Right lobe of liver (tissue), 6 donors: ENCODE measurements at places on chromosomes 6 and 20. TPM values are rescaled to one million over a fixed set of nuclear protein-coding genes. Genes with fewer than 3 reads are reported as not detected.
A peak's percentile ranks its signal among the peaks of the same experiment; 100 is the strongest.

KHDRBS2 gene
- not detected for total RNA-seq

DNA sequence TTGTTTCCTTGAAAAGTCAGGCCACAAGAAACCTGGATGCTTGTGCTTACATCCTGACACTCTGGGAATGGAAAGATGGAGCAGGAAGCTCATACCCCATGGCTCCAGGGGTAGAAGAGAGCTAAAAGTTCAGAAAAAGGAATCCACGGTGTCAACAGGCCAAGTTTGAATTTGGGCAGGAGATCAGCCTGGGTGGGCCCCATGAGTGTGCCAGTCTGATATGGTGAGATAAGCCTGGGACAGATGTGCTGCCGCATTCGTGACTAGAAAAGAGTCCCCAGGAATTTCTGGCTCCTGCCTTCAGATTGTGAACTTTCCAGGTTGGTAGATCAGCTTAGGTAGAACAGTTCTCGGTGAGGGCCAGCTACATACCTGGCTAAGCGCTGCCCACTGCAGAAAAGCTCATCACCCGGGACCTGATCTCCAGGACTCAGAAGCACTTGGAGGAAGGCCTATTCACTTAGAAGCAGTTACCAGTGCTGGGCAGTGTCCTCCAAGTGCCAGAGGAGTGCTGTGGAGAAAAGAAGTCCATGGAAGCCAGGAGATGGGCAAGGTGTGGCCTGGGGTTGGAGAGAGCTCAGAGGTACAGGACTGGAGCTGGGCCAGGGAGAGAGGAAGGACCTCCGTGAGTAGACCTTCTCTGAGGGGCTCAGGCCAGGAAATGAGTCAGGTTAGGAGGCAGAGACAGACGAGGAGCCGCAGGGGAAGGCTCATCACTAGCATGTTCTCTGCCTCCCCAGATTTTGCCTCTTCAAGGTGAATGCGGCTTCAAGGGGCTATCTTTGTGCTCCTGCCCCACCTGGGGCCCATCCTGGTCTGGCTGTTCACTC, at the start of gene TSPO2:
Gene TSPO2, plus strand, starts transcription at position 242 of the 830 bp plus-strand sequence. Its CDS starts 519 bp downstream, at position 761.
- H3K4me3 ChIP-seq, result no peak within 1 kb of the TSS
- no peaks in the 10 kb centered on the region for H3K27me3 ChIP-seq
- DNase-seq, result no peak
- H3K4me1 ChIP-seq, result no peaks in the 10 kb centered on the region

SFTA2 gene
- not detected for total RNA-seq

AKAP12 gene
- total RNA-seq, result 27.0 TPM

GRCh38 chr6:89323511-89323971, 8.4 kb upstream of the GABRR2 start:
- H3K36me3 ChIP-seq, result peaks cover 4% of the 10 kb centered on the region
- H3K4me1 ChIP-seq, result no peaks in the 10 kb centered on the region
- H3K27me3 ChIP-seq, result no peaks in the 10 kb centered on the region
- no peak overlapping the region for H3K4me3 ChIP-seq

- no peak for DNase-seq
- H3K27me3 ChIP-seq, result no peaks in the 10 kb centered on the region
- no peaks in the 10 kb centered on the region for H3K36me3 ChIP-seq
- H3K27ac ChIP-seq, result no peak overlapping the region
- H3K4me3 ChIP-seq, result no peak overlapping the region
- no peaks in the 10 kb centered on the region for H3K4me1 ChIP-seq
Measured at GRCh38 chr6:5967594-5967993, 39.1 kb downstream of the NRN1 start.

GRCh38 chr6:46323312-46323965, 152.7 kb upstream of the ENPP5 start:
- no peaks in the 10 kb centered on the region for H3K27me3 ChIP-seq
- no peaks in the 10 kb centered on the region for H3K36me3 ChIP-seq
- H3K4me3 ChIP-seq, result no peak overlapping the region
- no peaks in the 10 kb centered on the region for H3K4me1 ChIP-seq
- no peak overlapping the region for H3K27ac ChIP-seq

DNA sequence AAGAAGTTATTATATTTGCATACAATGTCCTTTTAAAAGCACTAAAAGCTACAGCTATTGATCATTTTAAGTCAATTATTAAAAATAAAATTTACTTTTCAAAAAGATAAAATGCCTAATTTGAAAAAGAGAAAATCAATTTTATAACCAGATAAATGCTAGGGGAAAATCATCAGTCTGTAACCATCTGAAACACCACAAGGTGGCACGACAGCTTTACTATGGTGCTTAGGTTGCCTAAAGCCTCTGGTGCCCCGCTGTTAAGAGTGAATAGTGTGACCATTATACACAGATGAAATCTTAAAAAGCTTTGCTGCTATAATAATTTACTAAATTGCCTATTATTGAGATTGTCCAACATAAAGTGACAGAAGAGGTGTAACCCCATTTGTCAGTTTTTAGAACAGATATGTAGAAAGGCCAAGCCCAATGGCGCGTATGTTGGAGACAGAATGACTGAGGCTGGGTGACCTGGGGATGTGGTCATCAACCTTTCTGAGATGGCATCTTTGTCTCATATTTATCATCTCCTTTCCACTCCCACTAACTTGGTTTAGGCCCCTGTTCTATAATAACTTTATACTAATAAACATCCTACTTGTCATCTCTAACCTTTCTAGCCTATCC, 100.8 kb downstream of the MOXD1 start:
- no peaks in the 10 kb centered on the region for H3K27me3 ChIP-seq
- H3K4me1 ChIP-seq, result no peaks in the 10 kb centered on the region
- no peak overlapping the region for H3K27ac ChIP-seq
- H3K4me3 ChIP-seq, result no peak overlapping the region

DNA sequence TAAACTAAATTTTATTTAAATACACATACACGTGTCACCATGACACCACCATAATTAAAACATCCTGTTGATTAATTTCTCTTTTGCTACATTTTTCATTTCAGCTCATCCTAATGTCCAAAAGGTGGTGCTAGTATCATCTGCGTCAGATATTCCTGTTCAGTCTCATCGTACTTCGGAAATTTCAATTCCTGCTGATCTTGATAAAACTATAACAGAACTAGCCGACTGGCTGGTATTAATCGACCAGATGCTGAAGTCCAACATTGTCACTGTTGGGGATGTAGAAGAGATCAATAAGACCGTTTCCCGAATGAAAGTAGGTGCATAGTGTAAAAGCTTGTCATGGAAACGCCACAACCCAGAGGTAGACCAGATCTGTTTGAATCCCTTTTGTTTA, 263.4 kb downstream of the UTRN start:
- no peak overlapping the region for H3K4me3 ChIP-seq
- no peak for DNase-seq
- H3K27ac ChIP-seq, result no peak overlapping the region
- H3K4me1 ChIP-seq, result peaks cover 6% of the 10 kb centered on the region
- H3K36me3 ChIP-seq, result no peaks in the 10 kb centered on the region

DNA sequence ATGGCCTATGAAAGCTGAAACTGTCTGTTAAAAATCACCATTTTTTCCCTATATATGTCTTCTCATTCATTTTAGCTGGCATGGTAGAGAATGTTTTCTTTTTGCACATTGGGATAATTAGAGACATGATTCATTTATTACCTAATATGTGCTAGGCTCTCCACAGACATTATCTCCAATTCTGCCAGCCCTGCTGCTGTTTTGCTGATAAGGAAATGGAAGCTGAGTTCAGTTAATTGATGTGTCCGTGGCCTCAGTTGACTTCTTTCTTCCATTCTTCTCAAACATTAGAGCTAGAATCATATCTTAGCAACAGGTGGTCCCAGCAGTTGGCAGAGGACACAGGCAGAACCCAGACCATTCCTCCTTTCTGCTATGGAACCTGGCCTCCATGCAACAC, 644.1 kb upstream of the CITED2 start:
- H3K36me3 ChIP-seq, result no peaks in the 10 kb centered on the region
- H3K4me1 ChIP-seq, result no peaks in the 10 kb centered on the region
- no peak overlapping the region for H3K4me3 ChIP-seq
- no peak overlapping the region for H3K27ac ChIP-seq
- no peak for DNase-seq

GRCh38 chr20:4737857-4738627, 16.3 kb downstream of the PRND start:
- no peak overlapping the region for H3K4me3 ChIP-seq
- DNase-seq, result no peak
- H3K27me3 ChIP-seq, result no peaks in the 10 kb centered on the region
- no peaks in the 10 kb centered on the region for H3K4me1 ChIP-seq
- H3K36me3 ChIP-seq, result no peaks in the 10 kb centered on the region
- no peak overlapping the region for H3K27ac ChIP-seq

- no peaks in the 10 kb centered on the region for H3K4me1 ChIP-seq
- peak overlapping the region; percentile 83 for H3K27ac ChIP-seq
- DNase-seq, result no peak
- H3K36me3 ChIP-seq, result no peaks in the 10 kb centered on the region
Measured at GRCh38 chr6:11433860-11434259, 103.7 kb upstream of the TMEM170B start.
